Stimulated activated naive CD4-positive, alpha-beta T cell (primary cell): ENCODE measurements at places on chromosomes 2 and 18.

GRCh38 chr2:68009526-68009925 lies 53.3 kb downstream of the C1D start:
- DNase-seq: no peak

DNA sequence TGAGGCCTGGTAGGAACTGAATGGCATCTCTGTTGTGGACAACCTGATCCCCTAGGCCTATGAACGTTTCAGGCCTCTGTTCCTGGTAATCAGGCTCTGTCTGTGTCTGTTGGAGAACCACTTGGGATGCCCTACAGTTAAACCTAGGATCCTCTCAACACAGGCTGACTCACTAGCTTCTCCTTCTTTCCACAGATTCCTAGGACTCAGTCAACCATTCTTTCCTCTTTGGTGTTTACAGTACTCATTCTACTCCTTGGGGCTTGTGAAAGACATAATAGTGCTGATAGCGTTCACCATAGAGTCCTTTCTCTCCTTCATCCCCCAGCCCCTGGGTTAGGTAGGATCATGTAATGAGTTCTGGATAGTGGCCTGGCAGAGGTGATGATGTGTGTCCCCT lies 544.3 kb downstream of the METTL4 start:
- DNase-seq: no peak

DNA sequence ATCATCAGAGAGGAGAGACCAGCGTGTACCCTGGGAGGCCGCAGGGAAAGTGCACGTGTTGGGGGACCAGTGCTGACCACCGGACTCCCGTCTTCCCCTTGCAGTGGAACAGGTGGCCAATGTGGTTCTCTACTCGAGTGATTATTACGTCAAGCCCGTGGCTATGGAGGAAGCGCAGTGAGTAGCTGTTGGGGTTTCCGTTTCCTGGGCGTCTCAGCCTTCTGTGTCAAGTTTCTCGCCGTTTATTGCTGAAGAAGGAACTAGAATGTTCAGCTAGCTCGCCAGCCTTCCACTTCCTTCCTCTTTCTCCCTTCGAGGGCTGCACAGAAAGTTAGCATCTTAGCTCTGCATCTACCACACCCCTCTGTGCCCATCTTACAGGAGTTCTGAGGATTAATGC lies 22.8 kb upstream of the DGKD start:
- peak; percentile 36 for DNase-seq

- DNase-seq: peak; percentile 66
Observed at GRCh38 chr2:69893684-69894551, at the start of gene SNRNP27. SNRNP27 (plus strand) TSS chr2:69893956; CDS start chr2:69893985, 29 bp downstream.

DNA sequence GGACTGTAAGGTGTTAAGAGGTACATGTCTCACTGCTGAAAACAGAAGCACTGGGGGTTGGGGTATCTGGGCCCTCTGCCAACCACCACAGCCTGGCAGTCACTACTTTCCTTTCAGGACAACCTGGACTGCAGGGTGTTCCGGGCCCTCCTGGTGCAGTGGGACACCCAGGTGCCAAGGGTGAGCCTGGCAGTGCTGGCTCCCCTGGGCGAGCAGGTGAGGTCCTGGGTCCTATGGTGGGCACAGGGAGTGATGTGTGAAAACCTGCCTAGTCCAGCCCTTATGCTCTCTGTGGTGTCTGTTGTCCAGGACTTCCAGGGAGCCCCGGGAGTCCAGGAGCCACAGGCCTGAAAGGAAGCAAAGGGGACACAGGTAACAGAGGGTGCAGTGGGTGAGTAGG lies 40.0 kb downstream of the MARCO start:
- DNase-seq: no peak

- DNase-seq: no peak
Observed at GRCh38 chr2:239727776-239728600, 297.2 kb downstream of the NDUFA10 start.

DNA sequence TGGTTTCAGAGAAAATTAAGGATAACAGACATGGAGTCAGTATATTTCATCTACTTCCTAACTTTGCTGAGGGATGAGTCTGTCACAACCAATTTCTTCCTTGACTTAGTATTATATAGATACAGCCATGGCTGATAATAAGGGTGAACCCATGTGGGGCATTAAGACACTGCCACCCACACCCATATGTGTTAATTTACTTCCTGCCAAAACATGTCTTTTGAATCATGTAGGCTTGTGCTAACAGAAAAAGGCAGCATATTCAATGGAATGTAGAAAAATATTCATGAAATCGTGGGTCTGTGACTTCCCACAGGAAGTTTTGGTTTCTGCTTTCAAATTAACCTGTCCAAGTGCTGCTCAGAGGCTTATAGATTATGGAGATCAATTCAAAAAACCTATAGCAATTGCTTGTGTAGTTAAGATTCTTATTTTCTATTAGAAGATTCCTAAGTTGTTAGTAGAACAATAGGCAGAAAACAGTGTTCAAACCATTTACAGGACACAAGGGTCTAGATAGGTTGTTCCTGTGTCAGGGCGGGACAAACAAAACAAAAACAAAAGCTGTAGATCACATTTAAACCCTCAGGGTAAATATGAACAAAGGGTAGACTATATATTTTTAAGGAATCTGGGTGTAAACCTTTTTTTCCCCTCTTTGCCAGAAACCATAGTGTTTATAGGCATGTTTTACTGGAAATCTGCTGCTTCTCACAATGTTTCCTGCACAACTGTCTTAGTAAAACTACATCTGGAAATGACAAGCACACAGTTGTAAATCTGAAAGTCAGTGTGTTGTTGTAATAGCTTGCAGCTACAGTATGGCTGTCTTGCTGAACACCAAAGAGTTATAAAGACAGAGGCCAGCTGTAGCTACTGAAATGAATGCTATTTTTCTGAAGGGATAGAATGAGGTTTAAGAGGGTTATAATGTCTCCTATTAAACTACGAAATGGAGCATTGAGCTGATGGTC lies 691.2 kb downstream of the EPHA4 start:
- DNase-seq: no peak

DNA sequence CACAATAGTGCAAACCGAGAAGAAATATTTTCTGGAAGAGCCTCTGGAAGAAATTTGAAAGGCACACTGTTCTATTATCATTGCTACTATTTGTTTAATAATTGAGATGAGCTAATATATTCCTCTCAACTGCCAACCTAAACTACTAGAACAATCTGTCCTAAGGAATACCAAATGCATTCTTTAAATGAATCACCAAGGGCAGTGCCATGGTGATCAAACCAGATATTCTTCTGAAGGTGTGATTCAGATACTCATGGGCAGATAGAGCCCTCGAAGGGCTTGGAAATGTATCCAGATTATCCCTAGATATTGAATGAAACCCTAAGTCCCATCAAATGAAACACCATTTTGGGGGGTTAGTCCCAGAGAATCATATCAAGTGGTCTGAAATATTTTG lies 76.6 kb downstream of the FIGN start:
- no peak for DNase-seq

DNA sequence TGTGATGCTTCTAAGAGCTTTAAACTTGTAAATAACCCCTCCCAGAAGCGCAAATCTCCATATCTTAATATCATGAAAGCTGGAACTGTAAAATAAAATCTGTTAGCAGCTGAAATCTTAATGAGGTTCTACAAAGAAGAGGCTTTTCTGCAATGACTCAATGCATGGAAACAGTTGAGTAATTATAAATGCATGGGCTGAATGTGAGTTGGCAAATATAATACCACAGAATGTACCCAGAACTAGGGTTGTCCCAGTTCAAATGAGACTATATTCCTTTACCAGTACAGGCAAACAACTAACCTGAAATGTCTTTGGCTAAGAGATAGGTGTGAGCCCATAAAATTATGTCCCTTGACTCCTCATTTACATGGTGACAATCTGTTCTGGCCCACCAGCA lies 52.9 kb downstream of the SATB2 start:
- no peak for DNase-seq

DNA sequence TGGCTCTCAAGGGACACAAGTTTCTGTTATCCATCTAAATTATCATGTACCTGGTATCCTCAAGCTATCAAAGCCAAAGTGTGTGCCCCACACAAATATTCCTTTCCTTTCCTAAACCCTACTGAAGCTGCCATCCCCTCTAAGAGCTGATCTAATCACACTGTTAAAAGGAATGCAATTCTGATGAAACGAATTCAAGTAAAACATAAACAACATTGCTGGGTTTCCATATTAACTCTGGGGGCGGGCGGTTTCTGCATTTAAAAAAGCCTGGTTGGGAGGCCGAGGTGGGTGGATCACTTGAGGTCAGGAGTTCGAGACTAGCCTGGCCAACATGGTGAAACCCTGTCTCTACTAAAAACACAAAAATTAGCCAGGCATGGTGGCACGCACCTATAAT lies 41.9 kb upstream of the PCBP1 start:
- DNase-seq: no peak

DNA sequence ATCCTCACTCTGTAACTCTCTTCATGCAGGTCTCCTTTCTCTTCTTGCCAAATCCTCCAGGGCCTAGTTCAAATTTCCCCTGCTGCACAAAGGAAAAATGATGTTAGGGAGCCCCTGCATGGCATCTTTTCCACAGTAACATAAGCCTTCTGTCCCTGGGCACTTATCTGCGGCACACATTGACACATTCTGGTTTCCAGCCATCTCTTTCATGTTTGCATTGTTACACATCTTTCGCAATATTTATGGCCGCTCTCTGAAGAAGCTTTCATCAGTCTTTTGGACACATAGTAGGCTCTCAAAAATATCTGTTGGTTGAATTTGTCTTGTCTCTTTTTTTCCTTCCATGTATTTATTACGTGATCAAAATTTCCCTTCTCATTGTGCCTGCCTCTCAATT lies 1806.1 kb upstream of the PIK3C3 start:
- DNase-seq: no peak

- no peak for DNase-seq
Observed at GRCh38 chr18:9753846-9754245, 45.7 kb downstream of the RAB31 start.

GRCh38 chr2:8487461-8487932 lies 194.4 kb upstream of the ID2 start:
- DNase-seq: no peak

DNA sequence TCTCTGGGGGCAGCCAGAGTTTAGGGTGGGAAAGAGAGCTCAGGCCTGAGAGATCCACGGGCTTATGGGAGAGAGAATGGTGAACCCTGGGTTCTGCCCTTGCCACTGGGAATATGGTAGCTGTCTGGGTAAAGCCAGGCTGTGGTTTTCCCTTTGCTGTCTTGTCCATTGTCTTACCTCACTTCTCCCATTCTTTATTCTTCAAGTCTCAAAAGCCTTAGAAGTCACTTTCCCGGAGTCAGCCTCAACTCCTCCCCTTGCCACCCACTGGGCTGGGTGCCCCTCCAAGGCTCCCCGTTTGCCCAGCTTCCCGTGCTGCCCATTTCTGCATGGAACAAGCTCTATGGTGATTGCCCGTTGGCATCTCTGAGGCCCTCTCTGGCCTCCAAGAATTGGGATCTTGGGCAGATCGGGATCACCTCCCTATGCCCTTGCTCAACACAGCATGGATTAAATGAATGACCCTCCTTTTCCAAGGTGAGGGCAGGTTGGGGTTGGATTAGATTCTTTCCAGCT lies 228.2 kb downstream of the HAUS1 start:
- no peak for DNase-seq

GRCh38 chr2:49914281-49914680 lies 760.0 kb upstream of the FSHR start:
- no peak for DNase-seq

DNA sequence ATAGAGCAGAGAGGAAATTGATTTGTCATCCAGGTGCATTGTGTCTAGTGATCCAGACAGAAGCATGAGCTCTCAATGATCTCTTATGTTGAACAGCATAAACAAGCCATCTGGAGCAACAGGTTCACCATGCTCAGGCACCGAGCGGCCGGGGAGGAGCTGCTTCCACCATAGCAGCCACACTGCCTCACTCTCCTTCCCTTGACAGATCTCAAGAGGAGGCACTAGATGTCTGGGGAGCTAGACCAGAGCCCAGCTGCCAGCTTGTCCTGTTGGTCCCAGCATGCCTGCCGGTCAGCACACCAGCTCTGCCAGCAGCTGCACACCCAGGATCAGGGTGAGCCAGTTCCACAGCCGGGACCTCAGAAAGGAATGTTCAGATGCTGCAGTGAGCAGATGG lies 17.5 kb upstream of the LONRF2 start:
- DNase-seq: no peak

- DNase-seq: no peak
Observed at GRCh38 chr2:188379748-188380147, 88.1 kb downstream of the GULP1 start.

DNA sequence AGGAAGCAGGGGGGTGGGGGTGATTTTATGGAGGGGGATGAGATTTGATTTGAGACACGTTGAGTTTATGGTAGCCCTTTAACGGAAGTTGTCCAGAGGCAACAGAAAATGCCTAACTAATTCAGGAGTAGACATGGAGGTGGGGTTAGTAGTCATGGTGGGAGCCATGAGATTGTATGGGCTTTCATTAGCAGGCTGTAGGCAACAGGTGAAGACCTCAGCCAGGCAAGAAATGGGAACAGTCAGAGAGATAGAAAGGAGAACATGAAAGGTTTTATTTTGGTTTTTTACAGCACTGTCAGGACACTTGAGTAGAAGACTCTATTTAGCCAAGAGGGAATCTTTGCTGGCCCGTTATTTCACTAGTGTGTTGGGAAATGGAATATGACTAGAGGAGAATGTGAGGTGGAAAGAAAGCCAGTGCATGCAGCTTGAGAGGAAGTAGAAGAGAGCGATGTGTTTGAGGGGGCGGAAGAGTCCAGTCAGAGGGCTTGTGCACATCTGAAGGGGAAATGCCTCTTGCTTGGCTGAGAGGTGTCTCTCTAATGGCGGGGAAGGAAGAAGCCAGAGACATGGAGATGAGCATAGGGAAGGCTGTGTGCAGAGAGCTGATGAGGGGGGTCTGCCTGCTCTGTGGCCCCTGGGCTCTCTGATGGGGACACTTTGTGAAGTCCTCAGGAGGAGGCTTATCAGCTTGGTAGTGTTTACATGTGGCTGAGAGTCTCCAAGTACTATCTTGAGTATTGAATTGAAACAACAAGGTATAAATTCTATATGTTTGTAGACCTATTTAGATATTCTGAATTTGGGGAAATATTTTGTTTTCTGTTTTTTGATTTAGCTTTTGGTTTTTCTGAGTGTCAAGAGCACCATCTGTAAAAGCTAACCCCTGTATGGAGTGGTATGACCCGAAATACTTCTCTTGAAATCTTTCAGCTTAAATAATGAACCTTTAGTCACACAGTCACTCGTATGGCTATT lies 66.9 kb upstream of the ITM2C start:
- DNase-seq: peak; percentile 15

DNA sequence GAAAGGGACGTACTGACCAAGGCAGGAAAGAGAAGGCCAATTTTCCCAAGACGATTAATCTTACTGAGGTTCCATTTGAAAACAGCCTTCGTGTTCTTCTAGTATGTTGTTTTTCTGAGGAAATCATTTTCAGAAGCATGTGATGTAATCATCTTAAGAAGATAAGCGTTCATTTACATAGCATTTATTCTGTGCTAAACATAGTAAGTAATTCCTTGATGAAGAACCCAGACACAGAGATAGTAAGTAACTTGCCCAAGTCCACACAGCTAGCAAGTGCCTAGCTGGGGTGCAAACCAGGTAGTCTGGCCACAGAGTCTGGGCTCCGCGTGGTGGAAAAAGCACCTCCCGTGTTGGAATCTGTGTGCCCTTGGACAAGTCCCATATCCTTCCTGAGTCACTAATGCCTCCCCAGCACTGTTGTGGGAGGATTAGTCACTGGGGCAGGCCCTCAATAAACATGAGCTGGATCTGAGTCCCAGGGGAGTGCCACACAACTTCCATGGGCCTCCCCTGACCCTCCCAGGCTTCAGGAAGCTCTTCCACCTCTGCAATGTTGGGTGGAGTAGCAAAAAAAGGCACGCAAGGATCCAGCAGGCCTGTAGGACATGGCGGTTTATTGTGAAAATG lies 26.9 kb upstream of the ASAP2 start:
- DNase-seq: no peak

- DNase-seq: no peak
Observed at GRCh38 chr18:37432436-37433195, 133.0 kb downstream of the CELF4 start.
